ENCODE measurements at places on chromosomes 11 and 22.
A peak's percentile ranks its signal among the peaks of the same experiment; 100 is the strongest.

GRCh38 chr11:68312780-68313573 lies 586 bp downstream of the LRP5 start:
- no peak for DNase-seq

DNA sequence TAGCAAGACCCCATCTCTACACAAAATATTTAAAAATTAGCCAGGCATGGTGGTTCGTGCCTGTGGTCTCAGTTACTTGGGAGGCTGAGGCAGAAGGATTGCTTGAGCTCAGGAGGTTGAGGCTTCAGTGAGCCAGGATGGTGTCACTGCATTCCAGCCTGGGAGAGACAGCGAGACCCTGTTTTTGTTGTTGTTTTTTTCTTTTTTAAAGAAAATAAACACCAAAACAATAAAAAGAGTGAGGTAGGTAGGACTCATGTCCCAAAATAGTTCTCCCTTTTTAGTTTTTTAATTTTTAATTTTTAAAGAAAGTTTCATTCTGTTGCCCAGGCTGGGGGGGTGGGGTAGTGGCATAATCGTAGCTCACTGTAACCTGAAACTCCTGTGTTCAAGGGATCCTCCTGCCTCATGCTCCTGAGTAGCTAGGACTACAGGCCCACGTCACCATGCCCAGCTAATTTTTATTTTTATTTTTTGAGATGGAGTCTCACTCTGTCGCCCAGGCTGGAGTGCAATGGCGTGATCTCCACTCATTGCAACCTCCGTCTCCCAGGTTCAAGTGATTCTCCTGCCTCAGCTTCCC lies 25.5 kb upstream of the MALAT1 start:
- no peak for DNase-seq

- DNase-seq = no peak
These were observed 1.4 kb downstream of the ARHGAP20 start for GRCh38 chr11:110710628-110711381.

GRCh38 chr11:78438298-78438975 lies 20.8 kb upstream of the GAB2 start:
- no peak for DNase-seq

GRCh38 chr22:21921729-21922128 lies 30.9 kb downstream of the PPM1F start:
- DNase-seq = no peak

DNA sequence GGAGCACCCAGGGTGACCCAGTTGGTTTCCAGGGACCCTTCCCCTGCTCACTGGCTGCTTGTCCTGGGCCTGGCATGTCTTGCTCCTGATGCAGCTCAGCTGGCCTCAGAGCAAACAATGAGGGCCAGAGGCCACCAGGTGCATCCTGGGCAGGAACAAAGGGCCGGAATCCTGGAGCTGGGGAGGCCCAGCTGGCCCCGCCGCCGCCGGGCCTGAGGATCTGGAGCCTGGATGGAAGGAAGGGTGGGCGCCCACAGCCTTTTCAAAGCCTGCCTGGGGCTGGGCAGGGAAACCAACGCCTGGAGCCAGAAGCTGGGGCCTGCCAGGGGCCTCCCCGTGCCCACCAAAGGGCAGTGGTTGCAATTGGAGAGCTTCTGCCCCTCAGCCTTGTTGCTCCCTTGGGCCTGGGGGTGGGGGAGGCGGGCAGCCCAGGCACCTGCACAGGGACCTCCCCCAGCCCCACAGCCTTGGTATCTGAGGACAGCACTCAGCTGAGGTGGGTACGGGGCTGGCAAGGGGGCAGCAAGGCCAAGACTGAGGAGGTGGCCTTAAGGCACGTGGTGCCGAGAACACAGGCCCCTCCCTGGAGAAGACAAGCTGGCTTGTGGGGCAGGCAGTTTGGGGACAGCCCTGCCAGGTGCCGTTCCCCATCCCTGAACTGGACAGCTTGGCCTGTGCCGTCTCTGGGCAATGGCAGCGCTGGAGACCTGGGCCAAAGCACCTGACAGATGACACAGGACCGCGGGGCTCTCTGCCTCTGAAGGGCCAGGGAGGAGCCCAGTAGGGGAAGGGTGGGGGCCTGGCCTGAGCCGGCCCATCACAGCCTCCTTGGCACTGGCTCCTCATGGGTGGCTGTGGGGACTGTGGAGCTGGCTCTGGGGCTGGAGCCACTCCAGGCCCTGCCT lies 7.1 kb upstream of the ADORA2A start:
- DNase-seq = no peak

- no peak for DNase-seq
These were observed 410.9 kb downstream of the INSC start for GRCh38 chr11:15525582-15525981.

DNA sequence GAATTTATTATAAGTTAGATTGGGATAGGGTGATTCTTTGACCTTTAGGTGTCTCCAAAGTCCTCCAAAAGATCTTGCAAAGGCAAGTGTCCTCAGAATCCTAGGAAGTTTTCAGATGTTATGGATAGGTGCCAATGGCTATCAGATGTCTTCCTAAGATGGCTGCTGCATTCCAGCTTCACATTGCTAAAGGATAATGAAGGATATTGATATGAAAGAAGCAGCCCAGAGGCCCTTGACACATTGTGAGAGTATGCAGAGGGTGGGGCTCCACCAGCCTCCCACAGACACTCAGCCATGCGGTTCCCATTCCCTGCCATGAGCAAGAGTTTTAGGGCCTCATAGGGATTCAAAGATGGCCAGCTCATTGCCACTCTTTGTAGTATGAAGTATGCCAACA lies 22.3 kb upstream of the GLYATL2 start:
- no peak for DNase-seq

DNA sequence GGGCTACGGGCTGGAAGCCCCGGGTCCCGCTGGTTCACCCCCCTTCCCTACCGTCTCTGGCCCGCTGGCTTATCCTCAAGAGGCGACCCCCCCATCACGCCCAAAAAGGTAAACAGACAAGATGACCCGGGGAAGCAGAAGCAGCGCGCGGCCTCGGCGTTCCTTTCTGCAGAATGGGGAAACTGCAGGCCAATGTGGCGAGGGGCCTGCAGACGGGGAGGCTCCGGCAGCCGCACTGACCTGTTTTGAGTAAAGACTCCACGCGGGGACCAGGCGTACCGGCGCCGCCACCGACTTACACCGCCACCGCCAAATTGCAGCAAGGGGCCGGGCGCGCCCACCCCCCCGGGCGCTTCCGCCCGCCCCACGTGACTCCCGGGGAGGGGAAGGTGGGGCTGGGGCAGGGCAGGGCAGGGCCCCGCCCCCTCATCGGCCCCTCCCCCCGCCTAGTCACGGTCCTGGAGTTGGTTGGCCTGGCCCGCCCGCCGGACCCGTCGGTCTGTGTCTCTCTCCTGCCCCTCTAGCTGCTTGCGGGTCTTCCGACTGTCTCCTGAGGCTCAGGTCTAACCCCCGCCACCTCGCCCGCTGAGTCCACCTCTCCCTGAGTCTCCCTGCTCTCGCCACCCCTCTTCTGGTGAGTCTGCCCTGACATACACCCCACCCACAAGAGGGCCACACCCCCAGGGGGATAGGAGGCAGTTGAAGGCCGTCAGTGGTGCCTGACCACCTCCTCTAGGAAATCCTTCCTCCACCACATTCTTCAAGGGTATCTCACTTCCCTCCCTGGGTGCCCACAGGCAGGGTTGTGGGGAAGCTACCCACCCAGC lies at the start of gene ARAP1:
TSS of gene ARAP1 (minus strand) at position 321 of the 827 bp plus-strand sequence. CDS start 25,280 bp downstream, outside the sequence.
- DNase-seq = no peak

GRCh38 chr22:29300807-29301601 lies 5.4 kb upstream of the GAS2L1 start:
- no peak for DNase-seq

DNA sequence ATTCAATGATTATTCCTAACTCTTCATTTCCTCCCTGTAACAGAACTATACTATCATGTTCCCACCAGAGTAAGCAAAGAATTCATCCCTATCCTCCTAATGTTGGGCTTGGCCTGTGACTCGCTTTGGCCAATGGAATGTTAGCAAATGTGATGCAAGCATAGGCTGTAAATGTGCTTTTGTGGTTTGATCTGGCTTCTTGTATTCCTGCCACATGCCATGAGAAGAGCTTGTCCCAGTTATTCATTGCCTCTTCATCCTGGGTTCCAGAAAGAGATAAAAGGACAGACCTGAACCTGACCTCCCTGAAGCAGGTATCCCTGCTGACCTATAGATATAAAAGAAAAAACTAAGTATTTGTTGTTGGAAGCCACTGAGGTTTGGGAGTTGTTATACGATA lies 51.0 kb downstream of the SYTL2 start:
- peak; percentile 53 for DNase-seq

GRCh38 chr22:42949159-42949558 lies 65.8 kb downstream of the PACSIN2 start:
- DNase-seq = no peak

- DNase-seq = no peak
These were observed 118.5 kb downstream of the NAT10 start for GRCh38 chr11:34223907-34224306.

GRCh38 chr11:27770576-27770975 lies 70.3 kb upstream of the BDNF start:
- no peak for DNase-seq

- DNase-seq = no peak
These were observed 137.5 kb downstream of the FAM76B start for GRCh38 chr11:95652002-95652472.

GRCh38 chr11:61077936-61078335 lies 24.4 kb upstream of the CD5 start:
- DNase-seq = no peak

DNA sequence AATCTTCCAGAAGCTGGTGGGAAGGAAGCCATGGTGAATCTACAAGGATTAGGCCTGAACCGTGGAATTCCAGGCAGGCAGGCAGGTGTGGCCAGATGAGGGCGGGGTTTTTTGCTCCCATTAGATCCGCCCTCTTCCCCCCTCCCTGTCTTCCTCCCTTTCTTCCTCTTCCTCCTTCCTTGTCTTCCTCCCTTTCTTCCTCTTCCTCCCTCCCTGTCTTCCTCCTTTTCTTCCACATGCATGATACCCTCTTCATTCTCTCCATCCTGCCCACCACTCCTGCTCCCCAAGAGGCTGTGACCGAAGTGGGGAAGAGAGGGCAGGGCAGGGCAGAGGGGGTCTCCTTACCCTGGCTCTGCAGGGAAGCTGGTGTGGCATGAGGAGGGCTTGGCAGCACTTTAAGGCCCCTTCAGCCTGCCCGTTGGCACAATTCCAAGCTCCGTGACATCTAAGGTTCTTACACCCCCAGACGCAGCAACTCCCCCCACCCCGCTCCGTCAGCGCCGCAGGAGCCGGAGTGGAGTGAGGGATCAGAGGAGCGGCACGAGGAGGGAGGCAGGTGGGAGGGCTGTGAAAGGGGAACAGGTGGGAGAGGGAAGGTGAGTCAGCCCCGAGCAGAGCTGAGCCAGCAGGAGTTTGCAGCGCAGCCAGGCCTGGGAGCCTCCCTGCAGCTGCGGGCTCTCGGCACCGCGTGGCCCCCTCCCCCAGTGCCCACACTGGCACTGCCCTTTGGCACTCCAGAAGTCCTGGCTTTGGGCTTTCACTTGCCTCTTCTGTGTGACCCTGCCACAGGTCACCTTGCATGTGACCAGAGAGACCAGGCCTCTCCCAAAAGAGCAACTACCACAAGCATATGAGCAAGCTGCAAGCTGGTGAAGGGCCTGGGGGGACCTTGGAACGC lies 32.1 kb downstream of the KCNJ4 start:
- no peak for DNase-seq

- DNase-seq = no peak
These were observed 49.3 kb downstream of the SCUBE1 start for GRCh38 chr22:43293655-43294392.

- DNase-seq = no peak
These were observed 1.5 kb downstream of the ASPHD2 start for GRCh38 chr22:26430600-26430999.

DNA sequence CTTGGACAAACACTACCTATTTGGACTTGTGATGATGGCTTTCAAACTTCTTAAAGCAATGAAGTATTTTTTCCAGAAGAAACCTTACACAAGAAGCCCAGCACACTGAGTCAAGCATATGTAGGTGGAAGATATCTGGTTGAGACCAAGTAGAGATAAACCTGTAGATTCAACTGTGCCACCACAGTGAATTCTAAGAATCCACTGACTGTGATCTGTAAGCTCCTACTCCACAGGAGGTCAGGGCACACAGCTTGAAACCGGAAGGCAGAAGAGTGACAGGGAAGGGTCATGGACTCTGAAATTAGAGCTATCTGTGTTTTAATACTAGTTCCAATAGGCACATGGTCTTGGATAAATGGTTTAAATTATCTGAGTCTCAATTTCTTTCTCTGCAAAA lies 404.5 kb downstream of the ETS1 start:
- DNase-seq = no peak

DNA sequence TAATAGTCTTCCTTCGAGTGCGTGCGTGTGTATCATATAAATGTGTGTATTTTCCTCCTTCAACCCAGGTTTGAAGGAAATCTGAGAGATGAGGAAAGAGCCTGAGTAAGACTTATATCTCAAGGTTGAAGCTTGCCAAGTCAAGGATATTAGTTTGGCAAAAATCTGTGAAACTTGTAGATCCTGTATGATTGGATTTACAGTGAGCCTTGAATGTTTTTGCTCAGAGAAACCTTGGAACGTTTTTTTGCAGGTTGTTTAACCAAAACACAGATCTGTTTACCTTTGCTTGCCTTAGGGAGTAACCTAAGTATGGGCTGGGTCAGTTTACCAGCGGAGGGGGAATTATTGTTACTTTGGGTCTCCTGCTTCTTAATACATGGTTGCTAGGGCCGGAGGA lies 35.9 kb upstream of the SORL1-AS1 start:
- no peak for DNase-seq

DNA sequence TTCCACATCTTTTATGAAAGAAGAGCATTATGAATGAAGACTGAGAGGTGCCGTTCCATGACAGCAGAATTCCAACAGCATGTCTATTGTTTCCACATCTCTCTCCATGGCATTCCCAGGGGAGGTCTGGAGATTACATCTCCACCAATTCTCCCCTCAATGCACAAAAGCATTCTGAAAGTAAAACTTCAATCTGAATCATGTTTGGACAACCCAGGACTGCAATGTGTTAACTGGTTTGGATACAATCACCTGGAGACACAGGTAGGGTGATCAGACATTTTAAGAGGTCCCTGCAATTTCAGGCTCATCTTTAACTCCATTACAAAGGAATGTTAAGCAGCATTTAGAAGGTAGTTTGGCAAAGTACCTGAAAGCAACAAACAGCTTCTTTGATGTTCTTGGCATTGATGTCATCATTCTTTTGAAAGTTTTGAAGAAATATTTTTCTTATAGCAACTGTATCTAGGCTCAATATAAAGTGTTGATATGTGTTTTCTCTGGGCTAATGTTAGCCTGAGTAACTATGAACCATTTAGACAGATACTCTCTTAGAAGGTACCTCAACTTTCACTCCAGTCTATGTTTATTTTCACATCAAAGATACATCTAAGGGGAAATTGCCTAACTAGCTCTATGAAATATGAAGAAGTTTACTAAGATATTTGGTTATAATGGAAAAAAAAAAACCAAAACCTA lies 181.4 kb upstream of the MTMR2 start:
- no peak for DNase-seq

- DNase-seq = no peak
These were observed 17.2 kb upstream of the MPPED2 start for GRCh38 chr11:30603357-30603756.

DNA sequence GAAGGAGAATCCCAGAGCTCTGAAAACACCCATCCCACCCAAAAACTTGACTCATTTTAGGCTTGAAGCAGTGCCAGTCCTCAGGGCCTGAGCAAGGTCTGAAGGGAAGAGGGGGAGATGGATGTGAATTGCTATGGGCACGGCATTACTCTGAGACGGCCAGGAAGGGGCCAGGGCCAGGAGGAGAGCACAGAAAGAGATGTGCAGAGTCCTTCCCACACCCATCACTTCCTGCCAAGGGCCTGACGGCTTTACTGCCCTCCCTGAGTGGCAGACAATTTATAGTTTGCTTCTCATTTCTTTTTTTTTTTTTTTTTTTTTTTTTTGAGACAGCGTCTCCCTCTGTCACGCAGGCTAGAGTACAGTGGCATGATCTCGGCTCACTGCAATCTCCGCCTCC lies 22.5 kb downstream of the TAB1 start:
- DNase-seq = no peak
